CMK (cell line): ENCODE measurements at places on chromosomes 6 and 20.

DNA sequence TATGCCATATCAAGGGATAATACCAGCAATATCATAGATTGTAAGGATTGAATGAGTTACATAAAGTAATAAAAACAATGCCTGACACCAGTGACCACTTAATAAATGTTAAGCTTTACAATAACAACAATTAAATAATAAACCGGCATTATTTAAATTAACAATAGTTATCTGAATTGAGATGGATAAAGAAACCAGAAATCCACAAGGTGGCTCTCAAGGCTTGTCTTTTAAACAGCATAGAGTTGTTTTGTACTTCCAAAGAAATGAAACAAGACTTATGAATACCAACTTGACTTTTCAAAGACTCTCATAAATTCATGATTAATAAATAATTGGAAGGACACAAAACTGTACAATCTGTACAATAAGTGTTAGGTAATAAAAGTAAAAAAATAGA is 203.1 kb downstream of the ASCC3 start:
- DNase-seq = no peak

DNA sequence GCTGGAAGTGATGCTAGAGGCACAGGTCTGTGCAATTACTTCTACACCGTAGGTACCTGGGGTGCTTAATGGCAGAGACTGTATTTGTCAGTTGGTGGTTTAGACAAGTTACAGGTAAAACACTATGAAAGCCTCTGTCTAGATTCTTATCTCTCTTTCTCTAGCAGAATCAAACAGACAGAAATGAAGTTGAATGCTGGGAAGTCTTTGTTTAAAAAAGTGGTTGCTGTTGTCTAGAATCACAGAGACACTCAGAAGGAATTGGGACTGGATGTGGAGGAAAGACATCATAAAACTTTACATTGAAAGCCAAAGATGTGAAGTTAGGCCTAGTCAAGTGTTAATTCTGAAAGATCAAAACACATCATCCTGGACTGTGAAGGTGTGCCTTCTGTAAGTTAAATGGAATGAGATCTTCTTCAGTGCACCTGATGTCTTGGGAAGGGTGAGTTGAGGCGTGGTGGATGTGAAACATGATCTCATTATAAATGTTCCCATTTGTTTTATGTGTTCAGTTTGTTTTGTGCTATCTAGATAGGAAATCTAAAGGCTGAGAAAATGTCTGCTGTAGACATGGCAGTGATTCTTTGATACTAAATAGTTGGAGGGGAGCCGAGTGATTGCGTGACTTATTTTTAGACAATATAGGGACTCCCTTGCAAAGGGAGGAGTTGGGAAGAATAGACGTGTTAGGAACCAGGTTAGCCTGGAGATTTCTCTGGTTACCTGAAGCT is 290.2 kb downstream of the SOX4 start:
- DNase-seq = no peak

- DNase-seq = no peak
Observed at GRCh38 chr6:121951918-121952379, 447.5 kb upstream of the HSF2 start.

DNA sequence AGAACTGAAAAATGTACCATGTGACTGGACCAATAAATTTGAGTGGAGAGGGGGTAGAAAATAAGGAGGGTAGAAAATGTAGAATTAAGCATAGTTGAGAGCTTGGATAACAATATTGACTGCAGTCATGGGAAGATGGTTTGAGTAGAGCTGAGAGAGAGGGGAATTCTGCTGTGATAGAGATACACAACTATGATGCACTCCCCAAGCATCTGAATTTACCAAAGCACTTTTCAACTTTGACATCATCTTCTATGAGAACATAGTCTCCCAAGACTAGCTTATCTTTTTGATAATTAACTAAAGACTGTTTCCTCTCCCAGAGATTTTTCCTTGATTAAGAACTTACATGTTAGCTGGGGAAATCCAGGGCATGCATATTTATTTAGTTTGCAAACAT is 103.1 kb downstream of the TNFRSF21 start:
- DNase-seq = no peak

- DNase-seq = no peak
Observed at GRCh38 chr6:168834801-168835200, 393.8 kb downstream of the SMOC2 start.

GRCh38 chr6:149939909-149940671 is 1.7 kb upstream of the ULBP2 start:
- no peak for DNase-seq

DNA sequence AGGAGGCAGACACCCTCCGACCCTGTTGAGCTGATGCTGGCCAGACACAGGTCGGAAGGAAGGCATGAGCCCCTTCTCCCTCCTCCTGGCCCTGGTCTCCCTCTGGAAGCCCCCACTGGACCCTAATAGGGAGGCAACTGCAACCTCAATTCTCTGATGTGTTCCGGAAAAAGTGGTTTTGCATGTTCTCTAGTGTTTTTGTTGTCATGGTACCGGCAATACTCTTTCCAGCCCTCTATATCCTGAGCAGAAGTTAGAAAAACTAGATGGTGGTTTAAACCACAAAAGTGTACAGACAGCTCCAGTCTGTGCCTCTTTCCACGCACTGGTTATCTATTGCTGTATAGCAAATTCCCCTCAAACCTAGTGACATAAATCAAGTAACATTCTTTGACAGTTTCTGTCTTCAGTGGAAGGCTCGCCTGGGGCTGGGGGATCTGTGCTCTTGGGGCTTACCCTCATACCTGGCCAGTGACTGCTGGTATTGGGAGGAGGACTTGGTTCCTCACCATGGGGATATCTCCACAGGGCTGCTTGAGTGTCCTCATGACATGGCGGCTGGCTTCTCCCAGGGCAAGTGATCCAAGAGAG is 37.0 kb downstream of the SYTL3 start:
- DNase-seq = no peak

- DNase-seq = no peak
Observed at GRCh38 chr6:111971181-111971841, 82.6 kb upstream of the CCN6 start.

DNA sequence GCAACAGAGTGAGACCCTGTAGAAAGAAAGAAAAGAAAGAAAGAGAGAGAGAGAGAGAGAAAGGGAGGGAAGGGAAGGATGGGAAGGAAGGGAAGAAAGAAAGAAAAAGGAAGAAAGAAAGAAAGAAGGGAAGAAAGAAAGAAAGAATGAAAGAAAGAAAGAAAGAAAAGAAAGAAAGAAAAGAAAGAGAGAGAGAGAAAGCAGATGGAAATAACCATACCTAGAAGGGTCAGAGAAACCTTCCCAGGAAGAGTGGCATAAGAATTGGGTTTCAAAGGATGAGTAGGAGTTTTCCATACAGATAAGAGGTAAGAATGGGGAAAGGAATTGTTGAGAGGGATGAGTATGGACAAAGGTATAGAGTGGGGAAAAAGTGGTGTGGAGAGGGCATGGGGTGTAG is 54.6 kb upstream of the SLC32A1 start:
- no peak for DNase-seq

DNA sequence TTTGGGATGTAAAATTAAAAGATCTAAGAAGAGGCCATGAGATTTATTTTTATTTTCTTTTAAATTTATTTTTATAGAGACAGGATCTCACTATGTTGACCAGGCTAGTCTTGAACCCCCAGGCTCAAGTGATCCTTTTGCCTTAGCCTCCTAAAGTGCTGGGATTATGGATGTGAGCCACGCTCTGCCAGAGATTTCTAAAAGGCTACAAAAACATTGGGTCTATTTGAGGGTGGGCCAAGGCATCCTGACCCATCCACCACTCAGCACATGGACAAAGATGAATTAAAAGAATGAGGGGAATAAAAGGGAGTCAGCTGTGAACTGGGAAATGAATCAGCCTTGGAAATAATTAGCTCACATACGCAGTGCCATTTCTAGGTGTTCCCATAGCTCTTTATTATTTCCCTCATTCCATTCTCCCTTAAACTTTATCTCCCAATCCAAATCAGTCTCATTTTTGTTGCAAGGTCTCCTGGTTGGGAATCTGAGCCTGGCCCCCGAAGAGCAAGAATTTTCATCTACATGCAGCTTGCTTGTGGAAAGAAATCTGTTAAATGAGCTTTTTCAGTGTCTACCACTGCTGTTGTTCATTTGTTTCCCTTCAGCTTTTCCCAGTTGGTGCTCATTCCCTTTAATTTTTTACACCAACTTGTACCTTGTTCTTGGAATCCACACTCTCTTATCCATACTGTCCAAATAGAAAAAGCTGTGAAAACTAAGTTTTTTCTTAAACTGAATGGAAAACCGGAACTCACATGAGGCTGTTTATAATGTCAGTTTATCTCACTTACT is 66.9 kb downstream of the MKKS start:
- no peak for DNase-seq

DNA sequence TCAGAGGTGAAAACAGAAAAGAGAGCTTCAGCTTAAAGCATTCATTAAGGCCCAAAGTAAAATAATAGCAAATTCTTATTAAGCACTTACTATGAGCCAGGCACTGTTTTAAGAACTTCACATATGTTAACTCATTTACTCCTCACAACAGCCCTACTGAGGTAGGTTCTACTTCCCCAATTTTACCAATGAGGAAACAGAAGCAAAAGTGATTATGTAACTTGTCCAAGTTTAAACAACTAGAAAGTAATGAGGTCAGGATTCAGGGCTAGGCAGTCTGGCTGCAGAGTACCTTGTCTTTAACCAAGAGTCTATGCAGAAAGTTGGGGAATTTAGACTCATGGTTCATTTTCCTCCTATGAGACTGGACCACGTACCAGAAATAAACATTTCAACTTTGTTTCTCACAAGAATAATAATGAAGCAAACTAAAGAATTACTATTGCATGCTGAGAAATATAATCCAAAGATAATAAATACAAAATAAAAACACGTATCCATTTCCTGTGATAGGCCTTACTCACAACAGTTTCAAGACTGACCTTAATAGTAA is 3.8 kb downstream of the COL21A1 start:
- DNase-seq = no peak

DNA sequence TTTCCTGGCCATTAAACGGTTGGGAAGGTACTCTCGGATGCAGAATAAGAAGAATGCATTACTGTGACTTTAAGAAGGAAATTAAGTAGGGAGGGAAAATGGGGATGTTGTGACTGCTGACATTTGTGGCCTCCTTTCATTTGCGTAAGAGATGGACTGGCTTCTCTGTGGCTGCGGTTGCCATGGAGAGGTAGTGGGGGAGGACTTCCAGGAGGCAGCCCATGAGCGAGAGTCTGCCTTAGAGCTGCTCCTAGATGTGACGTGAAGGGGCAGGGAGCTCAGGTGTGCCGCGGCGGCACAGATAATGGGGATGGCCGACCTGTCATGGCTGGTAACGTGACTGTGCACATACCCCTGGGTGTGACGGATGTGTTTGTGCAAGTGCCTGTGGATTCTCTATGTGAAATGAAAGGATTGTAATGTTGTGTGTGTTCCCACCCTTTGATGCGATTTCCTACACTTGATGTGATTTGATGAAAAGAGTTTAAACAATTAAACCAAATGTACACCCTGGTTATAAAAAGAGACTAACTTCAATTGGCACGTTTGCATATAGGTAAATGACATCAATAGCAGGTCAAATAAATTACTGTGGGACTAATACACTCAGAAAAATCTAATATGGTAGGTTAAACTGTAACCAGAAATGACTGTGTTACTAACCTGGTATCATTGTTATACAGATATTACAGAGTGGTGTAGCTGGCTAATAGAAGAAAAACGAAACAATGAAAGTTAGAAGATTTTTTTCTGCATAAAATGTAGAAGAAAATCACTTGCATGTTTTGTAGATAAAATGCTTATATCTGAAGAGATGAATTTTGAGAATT is 48.9 kb downstream of the HIVEP1 start:
- DNase-seq = no peak

DNA sequence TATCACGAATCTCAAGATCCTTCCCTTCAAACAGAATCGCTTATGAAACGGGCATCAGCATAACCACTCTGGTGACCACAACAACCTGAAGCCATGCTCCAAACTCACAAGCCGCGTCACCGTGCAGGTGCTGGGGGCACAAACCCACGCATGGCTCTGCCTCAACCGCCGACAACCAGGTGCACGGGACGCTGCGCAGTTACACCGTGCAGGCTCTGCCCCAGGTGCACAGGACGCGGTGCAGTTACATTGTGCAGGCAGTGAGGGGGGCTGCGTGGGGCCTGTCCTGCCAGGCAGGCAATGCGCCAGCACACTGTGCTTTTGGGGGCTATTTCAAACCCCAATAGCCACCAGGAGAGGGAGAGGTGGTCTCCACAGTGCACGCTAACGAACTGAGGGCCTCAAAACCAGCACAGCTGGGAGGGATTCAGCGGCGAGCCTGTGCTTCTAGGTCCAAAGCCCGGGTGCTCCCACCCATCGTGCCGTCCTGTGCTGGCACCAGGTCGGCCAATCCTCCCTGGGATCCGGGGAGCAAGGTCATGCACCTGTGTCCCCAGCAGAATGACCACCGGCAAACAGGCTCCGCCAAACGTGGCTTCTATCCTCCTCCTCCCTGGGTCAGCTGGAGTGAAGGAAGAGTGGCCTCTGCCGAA is 35.8 kb downstream of the ZBTB46 start:
- DNase-seq = no peak

DNA sequence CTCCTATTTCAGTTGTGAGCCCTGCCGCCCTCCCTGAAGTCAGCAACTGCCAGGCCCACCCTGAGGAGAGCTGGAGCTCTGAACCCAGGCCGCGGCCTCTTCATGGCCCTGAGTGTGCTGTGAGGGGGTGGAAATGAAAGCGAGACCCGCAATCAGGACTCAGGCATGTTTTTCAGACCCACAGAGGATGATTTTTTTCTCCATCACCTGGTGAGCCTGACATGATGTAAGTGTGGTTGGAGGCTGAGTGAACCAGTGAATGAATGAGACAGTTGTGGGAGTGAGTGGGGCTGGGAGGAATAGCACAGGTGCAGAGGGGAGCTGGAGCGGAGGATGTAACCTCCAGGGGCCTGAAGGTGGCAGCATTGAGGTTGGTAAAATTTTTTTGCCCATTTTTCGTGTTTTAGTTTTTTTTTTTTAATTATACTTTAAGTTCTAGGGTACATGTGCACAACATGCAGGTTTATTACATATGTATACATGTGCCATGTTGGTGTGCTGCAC is 18.3 kb downstream of the RAET1L start:
- DNase-seq = no peak

- peak; percentile 11 for DNase-seq
Observed at GRCh38 chr6:129920103-129920798, 59.1 kb upstream of the TMEM244 start.

- no peak for DNase-seq
Observed at GRCh38 chr6:162710419-162710818, 17.1 kb downstream of the PRKN start.

- DNase-seq = no peak
Observed at GRCh38 chr6:20364327-20364726, 37.4 kb upstream of the E2F3 start.

DNA sequence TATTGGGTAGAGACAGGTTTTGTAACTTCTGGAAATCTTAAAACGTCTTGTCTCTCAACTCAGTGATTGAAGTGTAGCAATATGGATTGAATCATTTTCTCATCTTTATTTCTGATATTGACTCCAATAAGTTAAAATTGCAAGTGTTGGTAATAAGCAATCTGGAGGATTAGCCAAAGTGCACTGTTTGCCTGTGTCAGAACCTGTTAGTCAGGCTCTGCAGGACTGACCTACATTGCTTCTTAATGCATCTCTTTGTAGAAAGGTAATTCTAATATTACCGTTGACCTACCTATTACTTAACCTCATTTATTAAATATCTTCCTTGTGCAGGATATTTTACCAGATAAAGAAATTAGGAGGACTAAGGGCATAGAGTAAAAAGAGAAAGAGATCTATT is 484.0 kb upstream of the CITED2 start:
- DNase-seq = no peak
